ENCODE measurements at places on chromosomes 1 and 21.

DNA sequence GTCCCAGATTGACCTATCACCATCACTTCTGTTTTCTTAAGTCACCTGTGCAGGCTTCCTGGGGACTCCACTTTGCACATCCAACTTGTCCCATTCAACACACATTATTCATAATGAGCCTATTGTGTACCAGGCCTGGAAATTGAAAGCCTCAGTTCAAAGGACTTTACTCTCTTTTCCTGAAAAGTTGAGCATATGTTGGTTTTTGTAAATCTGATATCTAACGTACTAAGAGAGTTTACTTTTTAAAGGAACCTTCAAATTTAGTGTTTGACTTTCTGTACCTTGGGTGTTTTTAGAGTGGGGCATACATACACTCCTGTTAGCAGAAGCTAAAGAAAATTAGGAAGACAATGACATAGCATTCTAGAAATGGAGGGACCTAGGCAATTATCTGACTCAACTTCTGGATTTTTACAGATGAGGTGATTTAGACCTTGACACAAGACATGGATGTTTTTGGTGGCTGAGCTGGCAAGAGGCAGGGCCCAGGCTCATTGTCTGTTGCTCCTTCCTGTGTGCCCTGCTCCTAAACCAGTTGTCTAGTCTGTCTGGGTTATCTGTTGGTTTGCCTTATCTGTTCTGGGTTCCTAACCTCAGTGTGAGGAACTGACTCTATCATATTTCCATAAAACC, 336.5 kb downstream of the RPS6KC1 start:
- DNase-seq, result peak; percentile 16

DNA sequence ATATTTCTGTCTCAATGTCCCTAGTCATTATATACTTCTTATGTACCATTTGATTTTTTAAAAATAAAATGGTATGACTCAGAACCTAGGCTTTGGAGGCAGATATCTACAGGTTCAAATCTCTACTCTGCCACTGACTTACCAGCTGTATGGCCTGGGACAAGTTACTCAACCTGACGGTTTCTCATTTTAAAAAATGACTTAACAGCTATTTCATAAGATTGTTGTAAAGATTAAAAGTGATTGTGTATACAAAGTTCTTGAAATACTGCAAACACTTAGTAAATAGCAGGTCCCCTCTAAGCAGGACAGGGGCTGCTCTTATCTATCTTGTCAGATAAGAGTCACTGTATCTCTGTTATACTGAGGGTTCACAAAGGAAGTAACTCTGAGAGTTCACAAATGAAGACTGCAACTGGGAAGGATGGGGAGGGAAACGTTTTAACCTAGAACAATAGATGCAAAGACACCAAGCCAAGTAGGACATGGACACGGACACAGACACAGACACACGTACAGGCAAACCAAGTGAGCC, 2.6 kb downstream of the BCAR3 start:
- DNase-seq, result no peak

DNA sequence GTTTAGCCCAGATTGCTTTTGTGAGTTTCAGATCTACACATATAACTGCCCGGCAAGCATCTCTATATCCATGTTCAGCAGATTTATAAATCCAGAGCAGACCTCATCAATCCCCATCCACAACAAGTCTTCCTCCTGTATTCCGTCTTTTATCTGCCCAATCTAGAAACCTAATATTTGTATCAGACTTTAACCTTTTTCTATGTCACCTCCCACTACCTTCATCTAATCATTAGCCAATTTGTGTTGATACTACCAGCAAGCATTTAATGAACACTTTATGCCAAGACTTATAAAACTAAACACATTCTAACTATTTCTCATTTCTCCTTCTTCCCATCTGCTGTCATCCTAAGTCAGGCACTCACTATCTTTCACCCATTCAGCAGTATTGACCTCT, 135.5 kb downstream of the PBX1 start:
- no peak for DNase-seq

DNA sequence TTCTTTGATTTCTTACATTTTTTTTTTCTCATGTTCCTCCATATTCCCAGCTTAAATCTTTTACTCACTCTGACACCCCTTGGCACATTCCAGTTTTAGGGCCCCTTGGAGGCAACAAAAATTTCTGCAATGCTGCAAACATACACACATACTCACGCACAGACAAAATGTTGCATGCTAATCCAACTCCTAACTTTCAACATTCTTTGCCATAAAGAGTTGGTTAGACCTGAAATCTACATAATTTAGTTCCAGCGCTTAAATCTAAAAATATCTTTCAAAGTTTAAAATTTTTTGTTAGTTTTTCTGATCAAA, 103.9 kb downstream of the PTPN14 start:
- no peak for DNase-seq

DNA sequence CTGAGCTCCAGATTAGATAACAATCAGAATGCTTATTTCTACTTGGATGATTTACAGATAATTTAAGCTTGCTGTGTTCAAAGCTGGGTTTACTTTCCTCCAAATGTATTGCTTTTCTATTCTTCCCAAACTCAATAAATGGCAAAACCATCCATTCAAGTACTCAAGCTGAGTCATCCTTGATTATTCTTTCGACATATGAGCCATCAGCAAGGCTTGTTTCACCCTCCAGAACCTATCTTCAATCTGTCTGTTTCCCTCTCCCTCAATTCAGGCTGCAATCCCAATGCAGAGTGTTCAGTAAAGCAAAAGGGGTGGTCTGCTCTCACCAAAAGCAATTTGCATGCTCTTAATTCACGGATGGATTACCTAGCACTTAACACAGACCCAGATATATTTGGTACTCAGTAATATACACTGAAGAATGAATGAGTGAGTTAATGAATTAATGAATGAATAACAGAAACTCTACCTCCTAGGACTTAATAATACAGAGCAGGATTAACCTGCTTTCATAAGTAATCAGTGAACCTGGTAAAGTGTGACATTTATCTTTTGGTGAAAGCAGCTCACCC, 41.9 kb downstream of the DDR2 start:
- no peak for DNase-seq

DNA sequence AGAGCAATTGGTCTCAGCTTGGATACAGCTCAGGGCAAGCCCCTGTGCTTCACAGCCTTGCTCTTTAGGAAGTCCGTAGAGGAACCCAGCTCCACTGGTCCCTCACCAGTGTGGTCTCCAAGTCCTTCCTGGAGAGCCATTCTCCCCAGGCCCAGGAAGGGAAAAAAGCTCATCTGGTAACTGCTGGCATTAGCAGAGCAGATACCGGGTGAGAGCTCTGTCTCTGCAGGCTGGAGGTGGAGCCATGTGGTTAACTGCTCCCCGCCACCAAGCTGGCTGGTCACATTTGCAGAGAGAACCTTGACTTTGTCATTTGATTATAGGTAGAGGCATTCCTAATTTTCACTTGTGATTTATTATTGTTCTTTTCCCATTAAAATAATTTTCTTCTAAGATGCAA, 169.6 kb downstream of the ROR1 start:
- no peak for DNase-seq

GRCh38 chr1:35923791-35924221, 7.1 kb upstream of the AGO3 start:
- DNase-seq, result no peak

DNA sequence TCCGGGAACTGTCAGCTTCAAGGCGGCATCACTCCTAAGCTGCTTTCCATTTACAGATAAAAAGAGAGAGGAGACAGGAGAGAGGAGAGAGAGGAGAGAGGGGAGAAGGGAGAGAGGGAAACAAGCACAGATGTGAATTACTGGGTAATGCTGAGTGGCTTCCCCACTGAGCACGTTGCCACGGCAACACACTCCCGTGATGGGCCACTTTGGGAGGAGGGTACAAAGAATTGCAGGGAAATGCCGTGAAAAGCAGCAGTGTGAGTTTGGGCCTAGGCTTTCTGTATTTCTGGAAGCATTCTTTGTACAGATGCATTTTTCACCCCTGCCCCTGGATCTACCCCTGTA, 128.0 kb upstream of the IRF2BP2 start:
- no peak for DNase-seq

DNA sequence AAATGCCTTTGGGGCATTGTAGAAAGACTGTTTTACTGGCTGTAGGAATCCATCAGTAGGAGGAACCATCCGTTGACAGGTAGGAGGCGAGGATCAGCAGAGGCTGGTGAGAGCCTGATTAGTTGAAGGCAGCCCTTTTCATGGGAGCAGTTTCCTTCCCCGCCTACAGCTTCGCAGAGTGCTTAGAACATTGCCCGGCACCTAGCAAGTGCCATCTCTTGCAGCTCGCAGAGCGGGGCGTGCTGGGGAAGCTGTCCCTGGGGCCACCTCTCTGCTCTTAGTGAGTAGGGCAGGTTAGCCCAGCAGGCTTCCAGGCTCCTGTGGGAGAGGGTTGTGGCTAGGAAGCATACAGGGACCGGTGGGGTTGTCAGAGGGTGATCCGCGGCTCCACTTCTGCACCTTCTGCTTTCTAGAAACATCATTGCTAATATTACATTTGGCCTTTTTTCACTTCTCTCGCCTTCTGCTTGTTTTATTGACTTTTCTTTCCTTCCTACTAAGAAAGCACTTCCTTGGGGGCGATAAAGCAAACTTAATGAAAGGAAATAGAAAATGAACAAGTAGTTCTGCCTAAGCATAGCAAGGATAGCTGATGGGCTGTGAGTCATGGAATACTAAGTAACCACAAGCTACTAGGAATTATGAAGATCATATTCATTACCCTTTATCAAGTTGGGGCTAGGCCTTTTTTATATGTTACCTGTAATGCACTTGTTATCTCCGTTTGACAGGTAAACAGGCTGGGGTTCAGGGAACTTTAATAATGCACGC, 176.7 kb downstream of the GALNT2 start:
- DNase-seq, result no peak

DNA sequence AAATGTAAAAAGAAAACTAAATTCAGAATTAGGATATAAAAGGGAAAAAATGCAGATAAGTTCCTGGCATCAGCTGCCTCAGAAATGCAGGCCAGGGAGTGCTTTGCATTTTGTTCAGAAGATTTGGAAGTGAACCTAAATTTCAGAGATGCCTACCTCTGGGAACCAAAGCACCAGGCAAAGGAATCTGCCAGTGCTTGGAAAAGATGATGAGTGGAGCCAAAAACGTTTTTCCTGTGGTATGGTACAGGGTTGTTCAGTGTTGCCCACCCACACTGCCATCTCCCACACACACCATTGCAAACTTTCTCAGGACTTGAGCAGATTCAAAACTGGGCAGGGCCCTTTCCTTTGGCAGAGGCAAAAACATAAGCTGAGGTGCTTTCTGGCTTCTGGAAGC, 349.5 kb downstream of the TGFB2 start:
- no peak for DNase-seq

DNA sequence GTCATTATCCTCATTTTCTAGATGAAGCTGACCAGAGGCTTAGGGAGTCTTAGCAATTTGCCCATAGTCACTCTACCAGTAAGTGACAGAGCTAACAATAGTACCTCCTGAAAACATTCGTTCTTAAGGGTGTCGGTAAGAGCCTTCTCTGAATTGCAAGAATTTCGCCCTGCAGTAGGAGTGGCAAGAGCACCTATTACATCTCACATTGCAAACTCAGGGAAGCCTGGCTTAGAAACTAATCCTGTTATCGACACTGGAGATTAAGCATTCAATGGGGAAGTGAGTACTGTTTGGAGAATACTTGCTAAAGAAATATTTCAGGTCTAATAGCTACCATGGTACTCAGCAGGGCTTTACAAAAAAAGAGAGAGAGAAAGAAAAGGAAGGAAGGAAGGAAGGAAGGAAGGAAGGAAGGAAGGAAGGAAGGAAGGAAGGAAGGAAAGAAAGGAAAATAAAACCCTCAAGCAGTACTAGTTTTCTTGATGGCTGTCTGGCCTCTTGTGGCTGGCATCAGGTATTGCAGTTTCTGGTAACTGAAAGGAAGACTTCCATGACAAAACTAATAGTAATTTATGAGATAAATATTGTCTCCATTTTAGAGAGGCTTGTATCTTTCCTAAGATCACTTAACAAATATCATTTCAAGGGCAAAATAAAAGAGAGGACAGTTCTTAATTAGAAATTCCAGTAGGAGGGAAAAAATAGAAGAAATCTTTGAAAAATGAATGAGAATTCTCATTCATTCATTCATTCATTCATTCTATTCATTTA, 10.4 kb downstream of the C1orf226 start:
- peak; percentile 85 for DNase-seq

DNA sequence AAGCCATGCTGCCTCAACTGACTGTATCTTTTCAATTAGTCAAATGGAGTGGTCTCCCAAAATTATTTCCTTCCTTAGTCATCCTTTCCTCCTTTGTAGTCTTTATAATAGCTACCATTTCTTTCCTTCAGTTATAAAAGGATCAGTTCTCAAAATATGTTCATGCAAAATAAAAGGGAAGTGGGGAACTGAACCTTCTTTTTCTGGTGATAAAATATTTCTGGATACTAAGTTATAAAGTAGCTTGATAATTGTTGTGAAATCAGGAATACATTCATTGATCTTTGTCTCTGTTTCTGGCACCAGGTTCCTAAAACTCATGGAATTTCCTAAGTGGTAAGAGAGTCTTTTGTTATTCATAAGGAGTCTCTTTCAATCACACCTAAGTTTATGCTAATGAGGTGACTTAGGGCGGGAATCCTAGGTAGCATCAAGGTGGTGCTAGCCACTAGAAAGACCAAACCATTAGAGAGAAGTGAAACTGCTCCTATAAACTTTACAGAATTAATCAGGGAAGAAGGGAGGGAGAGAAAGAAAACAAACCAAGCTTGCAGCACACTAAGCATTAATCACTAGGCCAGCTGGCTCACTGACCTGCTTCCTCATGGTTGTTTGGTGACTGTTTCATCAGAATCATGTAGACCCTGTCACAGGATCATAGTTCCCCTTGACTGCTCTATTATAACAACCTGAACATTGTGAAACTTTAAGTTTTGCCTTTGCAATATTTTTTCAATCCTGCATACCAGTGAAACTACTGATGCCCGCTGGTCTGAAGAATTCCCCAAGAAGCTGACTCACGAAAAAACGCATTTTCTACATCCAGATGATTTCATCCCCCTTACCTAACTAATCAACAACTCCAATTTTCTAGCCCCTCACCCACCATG, 161.6 kb upstream of the PTBP2 start:
- DNase-seq, result no peak

DNA sequence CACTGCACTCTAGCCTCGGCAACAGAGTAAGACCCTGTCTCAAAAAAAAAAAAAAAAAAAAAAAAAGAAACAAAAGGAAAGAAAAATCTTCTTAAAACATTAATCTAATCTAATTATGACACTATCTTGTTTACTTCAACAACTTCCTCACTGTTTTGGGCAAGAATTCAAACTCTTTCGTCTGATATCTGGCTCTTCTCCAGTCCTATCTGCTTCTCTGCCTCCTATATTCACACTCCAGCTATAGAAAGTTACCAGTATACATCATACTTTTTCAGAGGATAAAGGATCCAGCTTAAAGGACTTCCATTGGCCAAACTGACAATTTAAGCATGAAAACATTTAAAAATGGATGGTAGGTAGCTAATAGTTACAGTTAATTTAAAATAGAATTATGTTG, 47.3 kb downstream of the EIF2B3 start:
- DNase-seq, result peak; percentile 27

- DNase-seq, result no peak
Measured at GRCh38 chr1:37438869-37439343, 35.5 kb upstream of the ZC3H12A start.

DNA sequence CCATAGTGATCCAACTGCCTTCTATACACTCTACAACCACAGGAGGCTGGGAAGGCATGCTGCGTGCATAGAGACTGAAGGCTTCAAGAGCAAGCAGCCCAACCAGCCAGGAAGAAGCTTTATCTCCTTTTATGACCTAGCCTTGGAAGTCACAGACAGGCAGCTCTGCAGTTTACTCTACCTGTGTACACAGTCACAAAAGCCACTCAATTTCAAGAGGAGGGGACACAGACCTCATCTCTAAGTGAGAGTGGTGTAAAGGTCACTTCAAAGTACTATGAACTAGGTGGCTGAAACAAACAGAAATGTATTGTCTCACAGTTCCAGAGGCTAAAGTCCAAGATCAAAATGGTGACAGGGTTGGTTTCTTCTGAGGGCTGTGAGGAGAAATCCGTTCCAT, 69.6 kb upstream of the GJB5 start:
- DNase-seq, result no peak
